ENCODE measurements at places on chromosomes 12 and 14.

GRCh38 chr14:74652541-74652940 lies 40.5 kb upstream of the LTBP2 start:
- no peak for DNase-seq

- DNase-seq: no peak
Measured at GRCh38 chr14:101243587-101244338, 317.5 kb upstream of the DIO3 start.

- DNase-seq: no peak
Measured at GRCh38 chr12:31560516-31560915, 30.4 kb downstream of the DENND5B start.

DNA sequence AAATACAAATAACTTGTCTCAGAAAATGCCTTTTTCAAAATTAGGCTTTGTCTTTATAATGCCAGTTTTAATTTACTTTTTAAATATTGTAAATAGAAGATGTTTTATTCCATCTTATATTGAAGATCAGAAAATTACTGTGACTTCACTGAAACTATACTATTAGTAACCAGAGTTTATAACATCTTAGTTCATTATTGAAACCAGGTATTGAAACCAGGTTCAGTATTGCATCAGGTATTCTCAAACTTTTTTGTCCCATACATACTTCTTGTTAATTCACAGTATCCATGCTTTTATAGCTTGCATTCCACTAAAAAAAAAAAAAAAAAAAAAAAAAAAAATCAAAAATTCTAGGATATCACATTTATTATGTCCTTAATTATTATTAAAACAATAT lies 227.5 kb downstream of the GXYLT1 start:
- no peak for DNase-seq

DNA sequence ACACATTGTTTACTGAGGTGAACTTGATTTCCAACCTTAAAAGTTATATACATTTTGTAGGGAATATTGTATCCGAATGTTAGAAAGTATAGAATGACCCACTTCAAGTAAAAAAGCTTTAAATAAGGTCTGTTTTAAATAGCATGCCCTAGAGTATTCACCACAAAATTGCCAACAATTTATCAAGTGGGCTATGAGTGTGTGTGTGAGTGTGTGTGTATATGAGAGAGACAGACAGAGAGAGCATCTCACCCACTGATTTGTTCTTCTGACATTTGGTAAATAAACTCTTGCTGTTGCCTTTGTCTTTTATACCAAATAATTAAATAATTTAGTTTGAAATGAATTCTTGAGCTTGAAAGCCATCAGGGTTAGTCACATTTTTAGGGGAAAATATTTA lies 29.8 kb upstream of the RAP1B start:
- no peak for DNase-seq

- DNase-seq: no peak
Measured at GRCh38 chr14:74771399-74771798, 8.3 kb downstream of the YLPM1 start.

DNA sequence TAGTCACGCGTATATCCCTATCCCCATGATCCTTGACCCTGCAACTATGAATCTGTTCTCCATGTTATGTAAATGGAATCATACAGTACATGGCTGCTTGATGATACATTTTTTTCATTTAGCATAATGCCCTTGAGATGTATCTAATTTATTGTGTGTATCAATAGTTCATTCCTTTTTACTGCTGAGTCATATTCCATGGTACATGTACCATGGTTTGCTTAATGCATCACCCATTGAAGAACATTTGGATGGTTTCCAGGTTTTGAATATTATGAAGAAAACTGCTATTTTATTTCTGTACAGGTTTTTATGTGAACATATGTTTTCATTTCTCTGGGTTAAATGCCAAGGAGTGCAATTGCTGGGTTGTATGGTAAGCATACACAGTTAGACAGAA lies 4.0 kb upstream of the RNASE10 start:
- DNase-seq: no peak

GRCh38 chr14:77124345-77125280 lies 17.0 kb downstream of the ZDHHC22 start:
- DNase-seq: no peak

DNA sequence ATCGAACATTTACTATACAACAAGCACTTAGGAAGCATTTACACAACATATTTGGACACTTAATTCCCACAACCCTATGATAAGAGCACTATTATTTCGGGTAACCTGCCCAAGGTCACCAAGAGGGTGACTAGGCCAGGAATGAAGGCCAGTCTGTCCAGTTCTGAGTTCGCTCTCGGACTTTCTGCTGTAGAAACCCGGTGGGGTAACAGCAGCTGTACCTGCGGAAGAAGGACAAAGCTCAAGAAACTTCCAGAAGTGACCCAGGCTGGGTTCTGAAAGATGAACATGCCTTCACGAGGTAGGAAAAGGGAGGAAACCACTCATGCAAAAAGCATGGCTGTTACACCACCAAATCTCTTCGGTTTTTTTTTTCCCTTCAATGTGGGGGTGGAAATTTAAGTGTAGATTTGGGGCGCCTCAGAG lies 10.8 kb downstream of the PLA2G1B start:
- DNase-seq: no peak

GRCh38 chr12:62839869-62840660 lies 94.9 kb downstream of the PPM1H start:
- no peak for DNase-seq

- DNase-seq: peak; percentile 92
Measured at GRCh38 chr14:91509878-91510170, 286 bp downstream of the PPP4R3A start.

- no peak for DNase-seq
Measured at GRCh38 chr14:93527203-93527607, 96.5 kb downstream of the UNC79 start.

GRCh38 chr12:131528667-131529066 lies 182.2 kb upstream of the SFSWAP start:
- DNase-seq: no peak

DNA sequence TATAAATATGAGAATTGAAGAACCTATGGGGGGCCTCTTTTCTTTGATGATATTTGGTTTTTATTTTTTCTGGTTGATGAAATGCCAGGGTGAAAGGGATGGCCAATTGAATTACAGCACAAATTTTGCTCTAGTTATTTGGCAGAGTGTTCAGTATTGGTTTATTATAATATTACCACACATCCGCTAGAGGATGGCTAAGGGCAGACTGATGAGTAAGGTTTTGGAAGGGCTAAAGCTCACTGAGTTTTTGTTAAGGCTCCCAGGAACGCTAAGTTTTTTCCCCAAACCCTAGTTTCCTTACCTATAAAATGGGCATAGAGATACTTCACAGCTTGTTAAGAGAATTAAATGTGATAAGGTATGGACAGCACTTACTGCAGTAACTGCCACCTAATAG lies 34.3 kb upstream of the LRRC10 start:
- no peak for DNase-seq

- DNase-seq: no peak
Measured at GRCh38 chr14:89415159-89415558, 1.9 kb downstream of the FOXN3 start.

DNA sequence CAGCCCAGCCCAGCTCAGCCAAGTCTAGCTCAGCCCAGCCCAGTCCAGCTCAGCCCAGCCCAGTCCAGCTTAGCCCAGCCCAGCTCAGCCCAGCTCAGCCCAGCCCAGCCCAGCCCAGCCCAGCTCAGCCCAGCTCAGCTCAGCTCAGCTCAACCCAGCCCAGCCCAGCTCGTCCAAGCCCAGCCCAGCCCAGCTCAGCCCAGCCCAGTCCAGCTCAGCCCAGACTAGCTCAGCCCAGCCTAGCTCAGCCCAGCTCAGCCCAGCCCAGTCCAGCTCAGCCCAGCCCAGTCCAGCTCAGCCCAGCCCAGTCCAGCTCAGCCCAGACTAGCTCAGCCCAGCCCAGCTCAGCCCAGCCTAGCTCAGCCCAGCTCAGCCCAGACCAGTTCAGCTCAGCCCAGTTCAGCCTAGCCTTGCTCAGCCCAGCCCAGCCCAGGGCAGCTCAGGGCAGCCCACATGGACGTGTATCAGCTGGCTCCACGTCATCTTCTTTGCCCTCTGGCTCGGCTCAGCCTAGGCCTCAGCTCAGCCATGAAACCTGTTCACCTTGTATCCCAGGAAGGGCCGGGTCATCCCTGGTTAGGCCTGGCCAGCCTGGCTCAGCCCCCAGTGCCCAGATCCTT lies 185.6 kb downstream of the TMEM121 start:
- no peak for DNase-seq

DNA sequence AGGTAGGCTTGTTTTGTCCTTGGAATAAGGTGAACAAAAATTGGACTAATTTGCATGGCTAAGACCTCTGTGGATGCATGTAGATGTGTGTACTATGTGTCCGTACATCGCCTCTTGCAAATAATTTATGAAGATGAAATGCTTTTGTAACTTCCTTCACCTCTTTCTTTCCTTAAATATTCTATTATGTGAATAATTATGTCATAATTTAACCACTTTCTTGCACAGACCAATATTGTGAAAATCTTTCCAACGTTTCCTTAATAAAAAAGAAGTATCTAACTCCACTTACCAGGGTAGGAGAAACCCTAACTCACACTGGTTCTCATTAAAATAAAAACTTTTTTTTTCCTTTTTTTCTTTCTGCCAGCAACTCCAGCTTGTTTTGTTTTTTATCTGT lies 4.0 kb downstream of the NANOG start:
- no peak for DNase-seq

DNA sequence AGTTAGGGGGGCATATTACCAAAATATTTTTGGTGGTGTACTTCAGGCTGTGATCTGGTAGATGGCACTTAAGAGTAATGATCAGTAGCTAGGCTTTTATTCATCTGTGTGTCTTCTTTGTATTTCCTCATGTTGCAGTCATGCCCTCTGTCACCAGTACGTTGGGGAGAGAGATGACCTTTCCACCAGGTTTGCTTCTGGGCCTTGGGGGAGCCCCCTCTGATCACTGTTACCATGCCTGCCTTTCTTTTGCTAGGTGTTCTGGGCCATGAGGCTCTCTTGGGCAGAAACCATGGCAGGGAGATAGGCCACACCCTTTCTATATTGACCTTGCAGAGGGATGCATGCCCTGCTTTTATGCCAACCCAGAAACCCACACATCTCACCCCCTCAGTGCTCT lies 208.5 kb downstream of the RAD51B start:
- DNase-seq: no peak

DNA sequence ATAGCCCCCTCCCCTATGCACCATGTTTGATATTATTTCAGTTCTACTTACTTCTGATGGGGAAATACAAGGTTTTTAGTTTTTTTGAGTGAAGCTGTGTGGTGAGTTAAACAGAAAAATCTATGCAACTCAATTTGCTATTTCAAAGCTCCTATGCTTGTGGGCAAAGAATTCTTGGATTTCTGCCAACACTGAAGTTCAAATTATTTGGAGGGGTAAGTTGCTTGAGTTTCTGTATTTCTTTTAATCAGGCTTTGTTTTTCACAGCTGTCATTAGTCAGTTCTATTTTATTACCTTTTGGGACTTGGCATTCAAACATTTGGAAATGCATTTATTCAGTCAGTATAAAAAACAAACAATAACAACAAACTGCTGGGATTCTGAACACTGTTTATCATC lies 407.5 kb upstream of the MGAT4C start:
- no peak for DNase-seq

GRCh38 chr12:106238146-106238545 lies 9.7 kb downstream of the CKAP4 start:
- no peak for DNase-seq

GRCh38 chr12:115103884-115104883 lies 420.2 kb upstream of the TBX3 start:
- no peak for DNase-seq

GRCh38 chr14:71202881-71203280 lies 295.6 kb downstream of the PCNX1 start:
- DNase-seq: no peak

GRCh38 chr12:118589162-118589561 lies 212.8 kb downstream of the SUDS3 start:
- no peak for DNase-seq

DNA sequence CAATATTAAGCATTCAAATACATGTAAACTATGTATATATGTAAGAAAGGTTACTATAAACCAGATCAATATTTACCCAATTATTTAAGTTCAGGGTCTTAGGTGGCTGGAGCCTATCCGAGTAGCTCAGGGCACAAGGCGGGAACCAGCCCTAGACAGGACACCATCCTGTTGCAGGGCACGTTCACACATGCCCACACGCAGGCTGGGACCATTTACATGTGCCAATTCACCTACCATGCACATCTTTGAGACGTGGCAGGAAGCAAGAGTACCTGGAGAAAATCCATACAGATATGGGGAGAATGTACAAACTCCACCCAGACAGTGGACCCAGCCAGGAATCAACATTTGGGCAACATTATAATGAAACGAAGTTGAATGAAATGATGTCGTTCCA lies 263.0 kb upstream of the E2F7 start:
- no peak for DNase-seq

DNA sequence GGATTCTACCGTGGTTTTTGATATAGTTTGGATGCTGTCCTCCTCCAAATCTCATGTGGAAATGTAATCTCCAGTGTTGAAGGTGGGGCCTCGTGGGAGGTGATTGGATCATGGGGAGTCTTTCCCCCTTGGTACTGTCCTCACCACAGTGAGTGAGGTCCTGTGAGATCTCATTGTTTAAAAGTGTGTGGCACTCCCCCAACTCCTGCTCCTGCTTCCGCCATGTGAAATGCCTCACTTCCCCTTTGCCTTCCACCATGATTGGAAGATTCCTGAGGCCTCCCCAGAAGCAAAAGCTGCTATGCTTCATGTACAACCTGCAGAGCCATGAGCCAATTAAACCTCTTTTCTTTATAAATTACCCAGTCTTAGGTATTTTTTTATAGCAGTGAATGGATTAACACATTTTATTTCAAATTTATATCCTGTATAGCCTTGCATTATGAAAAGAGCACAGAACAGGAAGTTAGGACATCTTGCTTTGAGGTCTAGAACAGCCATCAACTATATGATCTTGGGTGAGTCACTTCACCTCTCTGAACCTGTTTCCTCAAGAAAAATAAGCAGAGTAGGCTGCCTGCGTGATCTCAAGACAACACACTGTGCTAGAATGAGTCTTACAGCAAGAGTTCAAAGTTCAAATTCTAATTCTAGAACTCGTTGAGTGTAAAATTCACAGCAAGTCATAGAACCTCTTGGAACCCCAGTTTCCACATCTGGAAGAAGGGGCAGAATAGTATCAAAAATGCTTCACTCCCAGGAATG lies 160.9 kb upstream of the EEA1 start:
- DNase-seq: no peak

- DNase-seq: no peak
Measured at GRCh38 chr12:104485651-104486362, 29.1 kb downstream of the CHST11 start.
